Right lung (tissue), 10 donors: ENCODE measurements at places on chromosomes 6 and 20.
A peak's percentile ranks its signal among the peaks of the same experiment; 100 is the strongest.

- no peak for DNase-seq
These were observed 87.1 kb upstream of the GJE1 start for GRCh38 chr6:142045380-142046278.

DNA sequence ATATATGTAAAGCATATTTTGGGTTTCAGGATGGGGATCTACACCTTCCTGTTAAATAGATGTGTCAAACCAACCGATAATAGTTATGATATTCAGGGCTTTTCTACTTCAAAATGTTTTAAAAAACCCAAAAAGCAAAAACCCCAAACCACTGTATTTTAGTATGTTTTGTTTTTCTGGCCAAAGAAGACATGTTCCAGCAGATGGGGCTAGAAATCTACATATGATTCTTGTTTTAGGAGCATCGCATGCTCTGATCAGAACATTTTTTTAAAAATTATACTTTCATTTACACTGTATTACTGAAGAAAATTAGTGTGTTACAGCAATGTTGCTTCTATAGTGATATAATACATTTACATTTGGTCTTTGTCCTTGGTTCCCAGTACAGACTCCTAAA lies 11.0 kb downstream of the RMND1 start:
- peak; percentile 29 for DNase-seq

- DNase-seq: no peak
These were observed 107.4 kb upstream of the TAB2 start for GRCh38 chr6:149209871-149210775.

DNA sequence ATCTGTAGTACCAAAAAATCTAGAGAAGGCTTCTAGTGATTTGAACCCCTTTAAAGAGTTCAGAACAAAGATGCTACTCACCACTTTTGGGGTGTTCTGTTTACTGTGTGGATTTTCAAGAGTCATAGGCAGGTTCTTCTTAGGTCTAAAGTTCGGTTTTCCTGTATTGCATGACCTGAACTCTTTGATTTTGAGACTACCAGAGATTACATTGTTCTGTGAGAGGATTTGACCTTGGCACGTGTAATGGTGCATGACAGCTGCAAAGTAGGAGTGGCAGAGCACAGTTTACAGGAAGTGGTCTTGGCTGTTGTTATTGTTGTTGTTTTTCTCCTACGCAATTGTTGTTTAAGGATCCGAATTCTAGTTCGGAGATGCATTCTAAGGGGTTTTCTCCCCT lies 592.7 kb downstream of the EPHA7 start:
- no peak for DNase-seq

GRCh38 chr20:15851576-15852215 lies 721.6 kb downstream of the KIF16B start:
- DNase-seq: no peak

- DNase-seq: no peak
These were observed at the start of gene TMEM244 for GRCh38 chr6:129860908-129861665. Gene TMEM244, minus strand, starts transcription at chr6:129861315. Its CDS starts 127 bp downstream, at chr6:129861188.

DNA sequence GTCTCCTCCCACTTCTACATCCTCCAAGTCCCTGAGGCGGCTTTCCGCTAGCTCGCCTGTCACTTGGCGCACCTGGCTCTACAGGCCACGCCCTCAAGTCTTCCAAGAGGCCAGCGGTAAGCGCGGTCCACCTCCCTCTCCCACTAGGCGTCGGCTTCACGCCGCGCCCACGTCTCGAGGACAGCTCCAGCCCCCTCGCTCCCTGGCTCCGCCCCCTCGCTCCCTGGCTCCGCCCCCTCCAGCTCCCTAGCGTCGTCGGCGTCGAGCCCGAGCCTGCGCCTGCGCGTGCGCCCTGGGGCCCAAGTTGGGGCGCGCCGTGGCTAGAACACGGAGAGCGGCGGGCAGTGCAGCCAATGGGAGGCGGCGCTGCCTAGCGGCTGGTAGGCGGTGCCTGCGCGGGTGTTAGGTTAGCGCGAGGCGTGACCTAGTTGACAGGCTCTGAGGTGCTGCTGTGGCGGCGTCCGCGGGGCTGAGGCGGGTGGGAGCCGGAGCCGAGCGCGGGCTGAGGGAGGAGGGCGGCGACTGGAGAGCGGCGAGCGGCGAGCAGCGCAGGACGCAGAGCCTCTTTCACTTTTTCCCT lies at the start of gene MACROD2:
Gene MACROD2 (plus strand): TSS at position 431 of the 580 bp plus-strand sequence.
- peak; percentile 75 for DNase-seq

DNA sequence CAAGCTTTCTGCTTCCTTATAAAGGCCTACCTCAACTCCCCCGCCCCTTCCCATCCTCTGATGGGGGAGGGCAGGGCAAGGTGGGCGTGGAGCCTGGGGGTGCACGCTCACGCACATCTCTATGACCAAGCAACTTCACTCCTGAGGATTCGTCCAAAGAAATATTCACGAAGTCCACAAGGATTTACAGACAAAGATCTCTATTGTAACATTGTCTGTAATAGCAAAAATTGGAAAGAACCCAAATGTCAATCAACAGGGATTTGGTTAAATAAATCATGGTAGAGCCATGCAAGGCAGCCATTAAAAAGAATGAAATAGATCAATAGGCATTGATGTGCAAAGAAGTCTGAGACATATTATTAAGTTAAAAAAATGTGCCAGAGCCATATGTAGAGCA lies 130.4 kb upstream of the AFDN start:
- DNase-seq: no peak

DNA sequence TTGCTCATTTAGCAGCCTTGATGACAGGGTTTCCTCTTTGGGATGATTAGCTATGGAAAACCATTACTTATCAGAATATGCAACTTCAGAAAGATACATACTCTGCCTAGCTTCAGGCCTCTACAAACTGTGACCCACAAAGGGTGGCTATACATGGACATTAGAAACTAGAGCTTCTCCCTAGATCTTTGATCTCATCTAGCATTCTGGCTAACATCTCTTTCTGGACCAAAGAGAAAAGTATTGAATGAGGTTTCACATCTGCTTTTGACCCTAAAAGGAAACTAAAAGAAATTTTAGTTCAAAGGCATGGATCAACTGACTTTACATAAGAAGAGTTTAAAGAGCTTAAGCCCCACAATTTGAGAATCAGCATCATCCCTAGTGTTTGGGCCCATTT lies 12.4 kb upstream of the HMGN3 start:
- DNase-seq: no peak
